Inflammatory macrophage treated with lipopolysaccharide for 1 hour (primary cell): ENCODE measurements at places on chromosomes 2 and 18.

DNA sequence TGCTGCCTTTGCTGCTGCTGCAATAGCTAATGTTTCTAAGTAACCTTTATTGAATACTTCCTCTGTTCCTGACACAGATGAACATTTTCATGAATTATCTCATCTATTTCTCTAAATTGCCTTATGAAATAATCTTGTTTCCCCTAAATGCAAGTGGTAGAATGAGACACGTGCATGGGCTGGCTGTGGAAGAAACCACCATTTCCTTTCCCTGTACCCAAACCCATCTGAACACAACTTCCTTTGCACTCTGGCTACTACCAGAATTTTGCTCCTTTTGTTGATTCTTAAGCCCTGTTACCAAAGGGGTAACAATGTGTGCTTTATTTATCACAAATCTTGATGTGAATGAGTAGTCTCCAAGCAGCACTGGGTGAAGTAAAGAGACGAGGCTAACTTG is 29.2 kb downstream of the AKAIN1 start:
- DNase-seq = no peak

DNA sequence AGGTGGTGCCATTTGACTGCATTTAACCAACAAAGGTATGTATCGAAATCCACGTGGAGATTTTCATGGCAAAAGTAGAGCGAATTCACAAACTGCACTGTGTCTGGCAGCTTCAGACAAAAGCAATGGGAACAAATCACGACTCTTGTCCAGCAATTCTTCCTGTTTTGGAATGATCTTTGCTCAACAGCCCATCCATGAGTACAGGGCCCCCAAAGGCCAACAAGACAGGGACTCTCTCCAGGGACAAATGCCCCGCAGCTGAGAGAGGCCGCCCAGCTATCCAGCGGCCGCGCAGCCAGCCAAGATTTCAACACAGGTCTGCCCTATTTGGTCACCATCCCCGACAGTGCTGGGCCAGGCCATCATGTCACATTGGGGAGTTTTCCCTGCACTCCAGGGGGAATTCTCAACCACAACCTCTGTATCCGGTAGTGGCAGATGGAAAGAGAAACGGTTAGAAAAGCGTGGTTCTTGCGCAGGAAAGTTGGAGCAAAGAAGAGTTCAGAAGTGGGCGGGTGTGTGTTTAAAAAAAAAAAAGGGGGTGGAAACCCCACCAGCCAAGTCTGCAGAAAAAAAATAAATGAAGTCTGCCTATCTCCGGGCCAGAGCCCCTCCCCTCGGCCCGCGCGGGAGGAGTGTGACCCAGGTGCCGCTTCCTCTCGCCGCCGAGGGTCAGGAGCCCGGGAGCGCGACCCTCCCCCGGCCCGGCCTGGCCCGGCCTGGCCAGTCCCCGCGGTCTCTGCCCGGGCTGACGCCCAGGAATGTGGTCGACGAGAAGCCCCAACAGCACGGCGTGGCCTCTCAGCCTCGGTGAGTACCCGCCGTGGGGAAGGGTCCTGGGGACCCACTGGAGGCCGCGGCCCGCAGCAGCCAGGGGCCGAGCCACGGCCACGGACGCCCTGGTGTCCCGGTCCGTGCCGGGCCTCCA is at the start of gene GYPC:
Gene GYPC (plus strand): TSS at position 659 of the 931 bp plus-strand sequence. CDS start 106 bp downstream, at position 765.
- peak; percentile 99 for DNase-seq

GRCh38 chr2:41774011-41774605 is 273.7 kb upstream of the PKDCC start:
- DNase-seq = no peak

GRCh38 chr2:139155991-139156390 is 375.8 kb upstream of the NXPH2 start:
- no peak for DNase-seq

DNA sequence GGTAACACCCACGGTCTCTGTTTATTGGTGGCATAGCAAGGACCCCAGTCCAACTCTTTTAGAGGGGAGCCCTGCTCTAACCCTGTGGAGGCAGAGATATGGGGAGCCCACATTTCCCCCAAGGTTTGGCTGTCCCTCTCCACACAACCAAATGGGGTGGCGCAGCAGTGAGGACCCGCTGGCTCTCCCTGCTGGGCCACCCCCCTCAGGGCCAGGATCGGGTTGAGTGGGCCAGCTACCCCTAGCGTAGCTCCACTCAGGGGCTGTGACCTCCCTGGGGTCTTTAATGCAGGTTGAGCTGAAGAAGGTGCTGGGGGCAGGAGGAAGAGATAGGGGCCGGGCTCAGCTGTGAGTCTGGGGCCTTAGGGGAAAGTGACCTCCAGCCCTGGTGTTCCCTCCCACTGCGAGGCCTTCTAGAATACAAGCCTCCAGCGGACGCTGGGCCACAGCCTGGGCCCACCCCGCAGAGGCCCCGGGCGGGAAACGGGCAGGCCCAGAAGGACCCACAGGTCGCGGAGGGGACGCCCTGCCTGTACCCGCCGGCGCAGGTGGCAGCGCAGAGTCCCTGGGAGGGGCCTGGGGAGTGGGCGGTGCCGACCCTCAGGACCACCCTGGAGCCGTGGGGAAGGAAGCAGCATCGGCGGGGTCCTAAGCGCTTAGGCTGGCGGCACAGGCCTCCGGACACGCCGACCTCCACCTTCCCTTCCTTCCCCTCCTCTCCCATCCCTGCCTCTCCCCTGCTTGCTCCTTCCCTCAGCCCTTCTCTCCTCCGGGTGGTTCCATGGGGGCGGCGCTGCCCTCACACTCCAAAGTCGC is 9.6 kb downstream of the CROCC2 start:
- DNase-seq = no peak

DNA sequence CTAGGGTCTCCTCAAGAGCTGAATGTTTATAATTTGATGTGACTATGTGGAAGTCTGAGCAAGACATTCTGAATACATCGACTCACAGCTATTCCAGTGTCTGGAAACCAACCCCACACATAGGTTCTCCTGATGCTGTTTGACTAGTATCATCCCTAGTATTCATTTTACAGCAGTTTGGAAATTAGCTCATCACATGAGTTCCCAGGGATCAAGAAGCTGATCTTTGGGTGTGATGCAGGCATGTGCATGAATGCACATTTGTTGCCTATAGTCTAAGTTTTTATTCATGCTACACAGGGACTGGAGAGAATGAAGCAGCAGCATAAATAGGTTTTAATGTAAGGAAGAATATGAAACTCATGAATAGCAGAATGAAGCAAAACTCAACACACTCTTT is 284.3 kb upstream of the SPRED2 start:
- no peak for DNase-seq

GRCh38 chr18:63603772-63604171 is 16.6 kb downstream of the SERPINB13 start:
- DNase-seq = peak; percentile 72

GRCh38 chr2:130826821-130827501 is 9.8 kb upstream of the ARHGEF4 start:
- no peak for DNase-seq

DNA sequence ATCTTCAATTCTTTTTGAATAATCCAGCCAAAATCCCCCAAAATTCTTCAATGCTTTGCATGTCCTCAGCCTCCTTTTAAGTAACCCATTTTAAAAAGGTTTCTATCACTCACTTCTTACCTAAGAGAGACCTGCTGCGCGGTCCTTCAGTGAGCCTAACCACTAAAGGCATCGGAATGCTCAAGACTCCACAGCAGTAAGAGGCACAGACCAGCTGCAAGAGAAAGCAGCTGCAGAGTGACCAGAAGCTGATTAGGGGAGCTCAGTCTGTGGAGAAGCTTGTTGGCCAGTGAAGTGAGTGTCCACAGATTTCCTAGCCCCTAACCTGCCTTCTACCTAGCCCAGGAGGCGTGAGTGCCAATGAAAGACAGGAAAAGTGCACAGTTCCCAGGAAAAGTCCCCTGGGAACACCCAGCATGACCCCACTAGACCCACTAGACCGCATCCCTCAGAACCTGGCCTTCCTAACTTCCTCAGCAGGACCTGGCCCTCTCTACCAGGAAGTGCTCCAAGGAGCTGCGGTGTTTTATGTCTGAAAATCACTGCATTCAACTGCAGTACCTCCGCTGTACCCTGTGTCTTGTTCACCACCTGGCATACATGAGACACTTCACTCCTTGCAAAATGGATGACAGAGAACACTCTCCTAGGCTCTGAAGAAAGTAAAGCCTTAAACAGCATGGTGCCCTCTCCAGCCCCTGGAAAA is 10.1 kb downstream of the MBOAT2 start:
- DNase-seq = no peak

- DNase-seq = no peak
Measured at GRCh38 chr18:11046140-11046539, 103.2 kb downstream of the PIEZO2 start.

- no peak for DNase-seq
Measured at GRCh38 chr2:45287045-45287444, 277.8 kb upstream of the SIX2 start.

DNA sequence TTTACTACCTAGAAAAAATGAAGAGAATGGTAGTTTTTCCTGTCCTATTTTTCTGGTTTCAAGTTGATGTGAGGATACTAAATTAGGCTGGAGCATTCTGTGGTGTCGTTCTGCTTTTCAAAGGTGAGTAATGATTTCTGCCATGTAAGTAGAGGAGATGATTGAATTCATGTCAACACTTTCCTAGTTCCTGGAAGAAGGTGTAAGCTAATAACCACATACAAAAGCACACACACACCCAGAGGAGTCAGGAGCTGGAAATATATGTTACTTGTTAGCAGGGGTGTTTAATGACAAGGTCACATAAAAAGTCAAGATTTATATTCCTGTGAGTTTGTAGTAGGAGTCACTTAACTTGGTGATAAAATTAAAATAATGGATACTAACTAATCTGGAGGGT is 172.1 kb downstream of the TMX3 start:
- DNase-seq = no peak

DNA sequence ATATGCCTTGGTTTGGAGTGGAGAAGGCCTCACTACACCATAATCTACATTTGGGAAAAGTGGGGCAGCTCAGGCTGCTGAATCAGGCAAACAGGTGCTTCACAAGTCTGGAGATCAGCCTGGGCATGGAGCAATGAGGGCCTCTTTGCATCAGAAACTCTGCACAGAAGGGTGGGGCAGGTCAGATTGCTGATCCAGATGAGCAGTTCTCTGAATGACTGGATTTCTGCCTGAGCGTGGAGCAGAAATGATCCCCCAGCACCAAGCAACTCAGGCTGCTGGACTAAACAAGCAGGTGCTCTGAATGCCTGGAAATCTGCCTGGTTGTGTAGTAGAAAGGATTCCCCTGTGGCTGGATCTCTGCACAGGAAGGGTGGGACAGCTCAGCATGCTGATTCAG is 605.3 kb upstream of the ZNF804A start:
- no peak for DNase-seq

DNA sequence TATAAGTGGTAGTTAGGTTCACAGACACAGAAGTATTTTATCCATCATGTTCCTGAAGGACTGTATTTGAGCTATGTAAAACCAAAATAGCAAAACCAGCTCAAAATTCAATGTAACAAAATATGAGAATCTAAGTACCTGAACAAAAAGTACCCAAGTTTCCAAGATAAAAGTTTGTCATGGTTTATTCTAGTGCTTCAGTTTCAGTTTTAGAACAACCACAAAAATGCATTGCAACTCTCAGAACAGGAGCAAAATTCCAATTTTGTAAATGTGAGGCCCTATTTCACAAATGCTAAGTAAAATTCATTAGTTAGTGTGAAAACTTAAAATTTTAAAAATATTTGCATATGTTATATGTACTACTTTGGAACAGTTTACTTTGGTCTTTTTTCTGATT is 5.0 kb upstream of the ALPK2 start:
- DNase-seq = no peak

- DNase-seq = no peak
Measured at GRCh38 chr2:2520401-2520811, 189.3 kb upstream of the MYT1L start.

- peak; percentile 35 for DNase-seq
Measured at GRCh38 chr2:43609290-43609918, 13.6 kb upstream of the THADA start.

- DNase-seq = no peak
Measured at GRCh38 chr2:70670626-70671025, 97.4 kb downstream of the ADD2 start.

DNA sequence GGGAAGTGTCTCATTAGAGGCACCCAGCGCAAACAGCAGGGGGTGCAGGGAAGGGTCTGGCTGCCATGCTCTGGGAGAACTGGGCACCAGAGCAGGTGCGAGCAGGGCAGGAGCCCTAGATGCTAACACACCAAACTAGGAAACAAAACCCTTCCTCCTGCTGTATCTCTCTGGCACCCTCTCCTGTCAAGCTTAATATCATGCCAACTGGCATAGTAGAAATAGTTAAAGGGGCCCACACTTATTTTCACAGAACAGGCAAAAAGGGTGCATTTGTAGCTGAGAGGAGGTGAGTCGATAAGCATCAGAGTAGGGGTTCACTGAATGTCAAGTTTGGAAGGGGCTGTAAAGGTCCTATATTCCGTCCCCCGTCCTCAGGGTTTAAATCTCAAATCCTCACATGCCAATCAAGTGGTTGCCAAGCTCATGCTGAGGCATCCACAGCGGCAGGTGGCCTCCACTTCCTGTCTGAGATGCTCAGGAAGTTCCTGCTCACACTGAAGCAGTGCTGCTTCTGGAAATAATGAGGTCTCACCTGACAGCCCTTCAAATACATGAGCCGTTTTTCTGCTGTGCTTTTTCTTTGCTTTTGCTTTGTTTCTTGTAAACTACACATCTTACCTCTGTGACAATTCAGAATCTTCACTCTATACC is 14.9 kb upstream of the ACKR3 start:
- no peak for DNase-seq

DNA sequence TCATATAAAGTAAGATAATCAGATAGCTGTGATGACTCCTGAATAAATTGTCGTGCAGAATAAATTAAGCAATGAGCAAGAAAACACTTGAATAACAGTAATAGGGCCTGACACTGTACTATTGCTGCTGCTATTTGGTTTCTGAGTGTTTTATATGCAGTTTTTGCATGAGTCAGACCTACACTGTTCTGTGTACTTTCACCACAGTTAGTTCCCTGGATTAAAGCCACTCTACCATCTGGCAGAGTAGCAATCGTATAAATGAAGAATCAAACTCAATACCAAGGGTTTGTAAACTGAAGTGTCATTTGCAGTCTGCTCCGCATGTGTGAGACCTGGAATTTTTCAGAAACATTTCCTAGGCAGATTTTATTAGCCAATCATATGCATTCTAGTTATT is 398.6 kb upstream of the CDH7 start:
- no peak for DNase-seq

- no peak for DNase-seq
Measured at GRCh38 chr2:46120792-46121555, 176.2 kb upstream of the EPAS1 start.

DNA sequence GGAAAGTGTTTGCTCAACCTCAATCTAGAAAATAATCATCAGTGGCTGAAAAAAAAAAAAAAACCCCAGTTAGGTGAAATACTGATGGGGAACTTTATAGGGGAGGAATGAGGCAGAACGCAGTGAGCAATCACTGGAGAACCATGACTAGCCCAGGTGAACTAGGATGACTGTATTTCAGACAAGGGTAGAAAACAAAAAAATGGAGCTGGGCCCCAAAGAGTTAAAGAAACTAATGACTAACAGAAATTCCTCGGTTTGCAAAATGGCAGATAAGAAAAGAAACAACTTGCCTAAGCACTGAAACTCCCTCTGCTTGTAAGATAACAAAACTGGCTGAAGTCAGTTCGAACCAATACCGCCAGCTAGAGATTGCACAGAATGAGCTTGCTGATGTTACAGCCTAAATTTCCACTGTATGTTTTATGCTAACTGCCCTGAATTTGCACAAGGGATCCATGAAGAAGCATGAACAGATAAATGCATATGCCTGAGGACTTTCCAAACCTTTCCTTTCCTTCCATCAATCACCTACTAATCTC is 245.9 kb downstream of the METTL4 start:
- DNase-seq = no peak
